ENCODE measurements at places on chromosomes 6 and 20.

DNA sequence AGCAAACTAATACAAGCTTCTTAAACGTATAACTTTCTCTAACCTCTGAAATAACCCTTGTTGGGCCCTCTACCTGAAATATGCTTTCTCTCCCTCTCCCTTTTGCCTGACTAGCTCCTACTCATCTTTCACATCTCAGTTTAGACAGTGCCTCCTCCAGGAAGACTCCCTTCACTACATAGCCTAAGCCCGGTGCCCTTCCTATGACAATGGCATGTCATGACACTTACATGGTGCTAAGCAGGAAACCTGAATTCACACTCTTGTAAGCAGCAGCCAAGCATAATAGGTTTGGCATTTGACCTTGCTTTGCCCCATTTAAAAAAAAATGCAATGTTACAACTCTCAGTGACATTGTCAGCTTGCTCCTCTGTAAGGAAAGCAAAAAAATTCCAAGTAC, 33.1 kb upstream of the FBXL4 start:
- DNase-seq = no peak

DNA sequence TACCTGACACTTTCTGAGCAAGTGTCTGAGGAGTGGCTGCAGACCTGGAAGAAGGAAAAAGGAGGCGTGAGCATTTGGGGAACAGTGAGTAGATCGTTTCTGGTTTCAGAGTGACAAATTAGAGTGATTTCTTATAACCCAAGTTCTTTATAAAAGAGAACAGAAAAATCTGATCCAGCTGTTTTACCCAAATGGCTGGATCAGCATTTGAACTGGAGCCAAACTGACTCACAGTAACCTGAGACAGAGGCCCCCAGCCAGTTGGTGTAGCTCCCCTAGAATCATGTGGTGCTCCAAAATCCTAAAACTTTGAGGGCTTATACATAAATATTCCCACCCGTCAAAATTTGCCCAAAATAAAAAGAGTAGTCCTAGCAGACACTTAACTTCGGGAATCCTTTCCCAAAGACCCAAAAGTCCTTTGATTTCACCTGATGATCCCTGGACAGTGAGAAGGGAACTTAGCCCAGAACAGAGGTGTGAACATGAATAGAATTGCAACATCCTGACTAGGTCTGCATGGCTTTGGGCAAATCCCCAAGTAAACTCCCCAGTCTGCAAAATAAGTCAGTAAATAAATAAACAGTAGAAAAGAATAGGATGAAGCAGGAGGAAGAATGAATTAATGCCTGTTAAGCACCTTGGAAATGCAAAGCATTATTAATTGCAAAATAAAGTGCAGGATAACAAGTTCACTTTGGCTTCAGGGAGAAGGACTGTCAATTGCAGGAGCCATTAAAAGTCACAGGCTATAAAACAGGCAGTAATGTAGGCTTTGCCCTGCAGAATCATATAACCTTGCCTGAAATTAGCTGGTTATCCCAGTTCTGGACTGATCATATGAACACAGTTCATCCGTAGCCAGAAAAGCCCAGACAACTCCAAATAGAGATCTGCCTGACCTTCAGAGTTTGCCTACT, 262.0 kb upstream of the JARID2 start:
- DNase-seq = peak; percentile 12

GRCh38 chr6:101683884-101684283, 290.4 kb downstream of the GRIK2 start:
- DNase-seq = no peak

- no peak for DNase-seq
These were observed 133.1 kb upstream of the BACH2 start for GRCh38 chr6:90429713-90430112.

DNA sequence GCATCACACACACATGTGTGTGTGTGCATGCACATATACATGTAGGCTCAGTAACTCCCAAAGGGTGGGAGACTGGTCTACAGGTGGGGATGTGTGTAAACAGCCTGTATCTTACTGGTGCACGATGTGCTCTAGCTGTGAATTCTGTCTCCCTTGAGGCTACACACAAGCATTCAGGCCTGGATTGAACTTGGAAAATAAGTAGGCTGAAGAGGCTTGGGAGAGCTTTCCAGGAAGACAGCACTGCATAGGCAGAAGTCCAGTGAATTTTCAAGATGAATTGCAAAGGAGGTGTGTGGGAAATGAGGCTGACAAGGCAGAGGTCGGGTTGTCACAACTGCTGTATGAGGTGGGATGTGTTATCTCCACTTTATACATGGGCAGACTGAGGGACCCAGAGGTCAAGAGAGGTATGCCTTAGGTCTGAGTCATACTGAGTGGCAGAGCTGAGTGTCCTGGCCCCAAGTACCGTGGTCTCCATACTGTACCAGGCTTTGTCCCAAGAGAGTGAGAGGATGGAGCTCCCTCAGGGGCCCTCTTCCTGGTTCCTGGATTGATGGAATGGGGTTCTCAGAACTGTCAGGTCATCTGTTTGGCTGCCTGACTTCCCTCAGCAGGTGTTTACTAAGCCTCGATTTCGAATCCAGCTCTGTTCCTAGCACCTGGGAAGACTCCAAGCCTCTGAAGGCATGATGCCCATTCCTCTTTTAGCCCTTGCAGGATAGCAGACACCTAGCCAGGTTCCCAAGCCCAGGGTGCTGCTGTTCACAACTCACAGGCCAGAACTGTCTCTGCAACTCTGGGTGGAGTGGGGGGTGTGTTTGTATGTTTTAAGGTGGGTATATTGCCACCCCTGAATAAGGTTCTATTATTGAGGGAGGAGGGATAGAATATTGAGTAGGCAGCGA, 14.4 kb downstream of the SNPH start:
- DNase-seq = no peak

GRCh38 chr6:151494235-151494935, 568 bp downstream of the CCDC170 start:
- DNase-seq = no peak

- DNase-seq = no peak
These were observed 211.4 kb downstream of the HACE1 start for GRCh38 chr6:104648347-104648746.

DNA sequence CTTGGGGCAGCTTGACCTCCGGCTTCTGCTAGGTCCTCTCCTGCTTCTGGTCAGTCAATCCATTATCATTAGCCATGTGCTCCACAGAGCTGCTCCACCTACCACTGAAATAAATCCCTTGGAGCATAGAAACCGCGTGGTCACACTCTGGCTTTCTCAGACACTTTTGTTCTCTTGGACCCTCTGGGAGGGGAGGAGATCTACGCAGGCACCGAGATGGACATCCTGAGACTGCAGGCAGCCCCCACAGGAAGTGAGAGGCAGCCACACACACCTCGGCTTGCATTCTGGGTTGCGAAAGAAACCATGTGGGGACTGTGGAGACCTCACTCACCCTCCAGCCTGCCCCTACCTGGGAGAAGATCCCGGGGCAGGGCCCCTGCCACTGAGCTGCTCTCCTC, 79.5 kb downstream of the FYN start:
- DNase-seq = no peak

GRCh38 chr6:158061361-158061708, 79.7 kb downstream of the SYNJ2 start:
- no peak for DNase-seq

GRCh38 chr20:34246126-34246626, 5.0 kb downstream of the ASIP start:
- DNase-seq = no peak

GRCh38 chr6:166836785-166837718, 119.3 kb downstream of the RNASET2 start:
- DNase-seq = no peak

GRCh38 chr6:158835616-158836221, 16.6 kb upstream of the EZR start:
- DNase-seq = no peak

GRCh38 chr6:53378208-53378607, 29.5 kb upstream of the ELOVL5 start:
- DNase-seq = no peak

DNA sequence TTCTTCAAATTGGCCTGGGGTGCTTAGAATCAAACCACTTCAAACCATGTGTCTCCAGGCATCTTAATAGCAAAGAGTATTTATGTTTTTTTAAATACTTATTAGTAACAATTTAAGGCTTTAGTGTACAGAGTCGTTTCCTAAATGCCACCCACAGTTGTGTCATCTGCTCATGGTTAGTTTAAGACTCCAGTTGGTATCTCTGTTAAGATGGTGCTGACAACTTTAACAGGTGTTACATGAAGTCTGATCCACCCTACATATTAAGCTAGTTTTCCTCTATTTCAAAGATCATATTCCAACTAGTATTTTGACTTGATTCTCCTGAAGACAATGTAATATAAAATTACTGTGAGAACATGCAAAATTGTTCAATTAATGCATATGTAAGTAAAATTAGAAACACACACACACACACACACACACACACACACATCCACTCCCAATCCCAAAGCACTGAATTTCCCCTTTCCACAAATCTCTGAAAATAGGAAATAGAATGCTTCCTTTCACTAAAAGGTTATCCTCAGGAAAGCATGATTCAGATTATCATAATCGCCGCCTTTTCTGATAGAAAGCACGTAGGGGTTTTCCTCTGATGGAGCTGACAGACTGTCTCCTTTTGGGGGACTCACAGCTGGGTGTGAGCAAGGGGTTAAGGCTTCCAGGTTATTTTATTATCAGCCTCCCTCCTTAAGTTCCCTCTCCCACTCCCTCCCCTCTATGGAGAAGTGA, 10.5 kb downstream of the CNKSR3 start:
- no peak for DNase-seq

DNA sequence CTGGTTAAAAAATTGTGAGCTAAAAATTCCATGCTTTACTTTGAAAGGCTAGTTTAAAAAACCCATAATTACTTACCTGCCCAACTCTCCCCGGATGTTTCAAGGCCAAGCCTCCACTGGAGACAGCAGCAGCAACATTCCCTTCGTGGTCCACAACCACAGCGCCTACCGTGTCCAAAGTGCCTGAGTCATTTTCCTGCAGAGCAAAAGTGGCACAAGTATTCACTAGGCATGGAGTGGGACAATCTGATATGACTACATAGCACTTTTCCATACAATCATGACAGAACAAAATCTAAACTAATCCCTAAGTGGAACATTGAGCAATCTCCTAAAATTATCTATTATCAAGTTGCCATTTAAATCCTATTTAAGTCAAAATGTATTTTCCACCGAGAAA, 104.8 kb downstream of the TASP1 start:
- no peak for DNase-seq

GRCh38 chr6:125699591-125699990, 49.8 kb upstream of the HEY2 start:
- no peak for DNase-seq

DNA sequence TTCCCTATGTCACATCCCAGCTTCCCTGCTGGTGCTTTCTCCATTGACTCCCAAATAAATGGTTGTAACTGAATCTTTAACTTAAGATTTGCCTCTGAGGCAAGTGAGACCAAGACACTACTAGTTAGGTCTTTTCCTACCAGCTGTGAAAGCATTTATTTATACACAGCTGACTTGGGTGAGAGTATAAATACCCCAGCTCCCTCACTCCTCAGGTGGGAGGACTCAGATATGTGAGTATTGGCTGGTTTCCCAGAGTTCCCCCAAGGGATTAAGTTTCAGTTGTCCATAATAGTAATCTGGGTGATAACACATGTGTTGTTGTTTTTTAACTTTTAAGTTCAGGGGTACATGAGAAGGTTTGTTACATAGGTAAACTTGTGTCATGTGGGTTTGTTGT, 49.8 kb downstream of the CFAP61 start:
- no peak for DNase-seq

GRCh38 chr20:19761841-19762240, 3.8 kb downstream of the RIN2 start:
- DNase-seq = no peak

GRCh38 chr20:42836339-42836738, 353.4 kb downstream of the PTPRT start:
- DNase-seq = no peak

DNA sequence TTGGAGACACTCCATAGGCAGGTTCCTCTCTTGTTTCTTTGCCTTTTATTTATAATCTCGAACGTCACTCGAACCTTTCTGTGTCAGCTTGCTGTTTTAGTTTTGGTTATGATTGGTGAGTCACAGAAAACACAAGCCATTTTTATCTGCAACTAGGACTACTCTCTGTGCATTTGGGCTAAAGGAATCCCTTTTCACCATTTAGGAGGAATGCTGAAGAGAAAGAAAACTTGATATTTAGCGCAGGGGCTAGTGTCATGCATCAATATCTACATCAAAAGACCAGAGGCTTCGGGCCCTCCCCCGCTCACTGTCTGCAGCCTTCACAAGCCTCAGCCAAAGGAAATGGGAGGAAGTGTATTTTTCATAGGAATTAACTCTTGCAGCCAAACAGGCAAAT, 507.8 kb upstream of the CITED2 start:
- DNase-seq = no peak

DNA sequence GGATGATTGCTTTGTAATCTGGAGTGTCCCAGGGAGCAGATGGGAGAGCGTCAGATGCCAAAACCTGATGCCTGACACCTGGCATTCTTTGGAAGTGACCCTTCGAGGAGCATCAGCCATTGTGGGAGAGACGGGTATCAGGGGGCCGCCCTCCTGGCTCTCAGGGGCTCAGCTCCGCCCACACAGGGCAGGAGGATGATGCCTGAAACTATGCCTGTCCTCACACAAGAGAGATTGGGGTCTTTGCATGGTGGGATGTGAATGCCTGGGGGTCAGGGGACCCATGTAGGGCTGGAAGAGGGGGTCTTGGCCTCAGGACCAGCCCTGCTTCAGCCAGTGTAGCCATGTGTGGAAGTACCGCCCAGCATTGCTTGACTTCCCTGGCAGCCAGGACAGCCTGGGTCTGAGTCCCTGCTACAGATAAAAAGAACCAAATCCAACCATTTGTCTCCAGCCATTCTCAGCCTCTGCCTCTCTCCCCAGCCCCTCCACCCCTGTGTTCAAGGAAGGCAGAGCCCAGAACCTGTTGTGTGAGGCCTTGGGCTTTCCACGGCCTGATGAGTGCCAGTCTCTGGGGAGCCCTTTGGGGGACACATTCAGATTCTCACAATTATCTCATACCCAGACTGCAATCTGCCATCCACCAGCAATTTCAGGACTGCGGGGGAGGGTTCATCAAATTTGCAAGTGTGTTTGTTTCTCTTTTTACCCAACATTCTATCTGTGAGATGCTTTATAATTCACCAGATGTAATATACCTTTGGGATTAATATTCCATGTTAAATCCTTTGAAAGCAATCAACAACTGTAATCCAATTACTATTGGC, 371.2 kb downstream of the PREX1 start:
- no peak for DNase-seq

DNA sequence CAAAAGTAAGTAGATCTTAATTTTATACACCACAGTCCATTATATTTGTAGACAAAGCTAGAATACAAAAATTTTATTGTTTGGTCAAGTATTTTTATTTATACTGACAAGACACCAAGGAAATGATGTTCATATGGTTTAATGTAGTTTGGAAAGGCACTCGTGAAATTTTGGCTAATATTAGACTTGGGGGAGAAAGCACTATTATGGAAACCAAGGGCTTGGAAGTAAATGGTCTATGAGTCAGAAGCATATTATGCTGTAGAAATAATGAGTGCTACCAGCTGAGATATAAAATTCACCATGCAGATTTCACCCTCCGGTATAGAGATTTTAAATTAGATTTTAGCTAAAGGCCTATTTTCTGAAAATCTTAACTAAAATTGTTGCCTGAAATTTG, 233.6 kb downstream of the KCNQ5 start:
- DNase-seq = no peak

GRCh38 chr20:63858393-63859165, 2.7 kb upstream of the ABHD16B start:
- no peak for DNase-seq
